ENCODE measurements at places on chromosomes 12 and 14.
A peak's percentile ranks its signal among the peaks of the same experiment; 100 is the strongest.

DNA sequence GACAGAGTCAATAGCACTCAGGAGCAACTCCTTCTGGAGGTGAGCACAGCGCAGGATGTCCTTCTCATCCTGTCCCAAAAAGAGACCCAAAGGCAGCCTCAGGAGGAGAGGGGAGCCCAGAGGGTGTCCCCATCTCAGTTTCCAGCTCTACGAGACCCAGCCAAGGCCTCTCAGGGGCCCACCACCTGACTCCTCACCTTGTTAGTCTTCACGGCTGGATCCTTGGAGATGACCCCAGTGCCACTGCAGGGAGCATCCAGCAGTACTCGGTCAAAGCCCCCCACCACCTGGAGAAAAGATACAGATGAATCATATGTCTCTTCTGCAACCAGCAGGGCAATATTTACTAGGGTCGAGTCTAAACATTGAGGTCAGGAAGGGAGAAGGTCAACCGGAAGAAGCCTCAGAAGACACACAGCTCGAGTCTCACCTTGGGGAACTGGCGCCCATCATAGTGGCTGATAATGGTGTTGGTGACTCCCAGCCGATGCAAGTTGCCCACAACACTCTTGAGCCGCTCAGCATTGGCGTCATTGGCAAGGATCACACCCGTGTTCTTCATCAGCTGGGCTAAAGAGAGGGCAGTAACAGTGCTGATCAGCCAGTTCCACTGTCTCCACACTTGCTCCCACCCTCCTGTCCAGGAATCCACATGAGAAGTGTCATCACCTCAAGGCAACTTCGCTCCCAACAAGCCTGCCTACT, 4.8 kb upstream of the IFFO1 start:
- no peak overlapping the region for H3K4me3 ChIP-seq
- no peak for DNase-seq
- H3K27me3 ChIP-seq = peaks cover 4% of the 10 kb centered on the region
- H3K36me3 ChIP-seq = peaks cover 35% of the 10 kb centered on the region
- H3K27ac ChIP-seq = no peak overlapping the region

- no peak overlapping the region for H3K27ac ChIP-seq
- DNase-seq = no peak
- peaks cover 8% of the 10 kb centered on the region for H3K4me1 ChIP-seq
- H3K4me3 ChIP-seq = no peak overlapping the region
- H3K27me3 ChIP-seq = peaks cover 2% of the 10 kb centered on the region
Measured at GRCh38 chr12:113837528-113838296, 128.4 kb downstream of the RBM19 start.

DNA sequence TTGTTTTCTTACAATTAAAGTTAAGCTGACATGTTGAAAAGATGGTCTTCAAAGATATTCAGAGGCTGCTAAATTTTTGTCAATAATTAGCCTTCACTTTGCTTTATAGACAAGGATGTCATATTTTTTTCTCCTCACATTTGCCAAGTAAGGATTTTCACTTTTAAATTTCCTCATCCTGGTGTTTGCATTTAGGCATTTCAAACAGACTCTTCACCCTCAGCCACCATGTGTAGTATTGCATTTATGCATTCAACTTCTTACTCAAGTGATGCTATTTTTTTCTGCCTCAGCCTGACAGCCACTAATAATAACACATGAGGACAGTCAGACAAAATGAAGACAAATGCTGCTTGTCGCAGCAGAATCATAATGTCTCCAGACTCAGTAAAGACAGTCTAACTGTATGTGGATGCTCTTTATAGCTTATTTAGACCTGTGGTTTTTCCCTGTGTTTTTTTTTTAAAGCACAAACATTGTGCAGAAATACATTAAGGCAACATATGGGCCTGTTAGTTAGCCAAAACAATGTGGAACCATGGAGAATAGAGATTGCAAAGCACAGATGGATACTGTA, 481.5 kb downstream of the NPAS3 start:
- H3K4me3 ChIP-seq = no peak overlapping the region
- H3K4me1 ChIP-seq = no peaks in the 10 kb centered on the region

DNA sequence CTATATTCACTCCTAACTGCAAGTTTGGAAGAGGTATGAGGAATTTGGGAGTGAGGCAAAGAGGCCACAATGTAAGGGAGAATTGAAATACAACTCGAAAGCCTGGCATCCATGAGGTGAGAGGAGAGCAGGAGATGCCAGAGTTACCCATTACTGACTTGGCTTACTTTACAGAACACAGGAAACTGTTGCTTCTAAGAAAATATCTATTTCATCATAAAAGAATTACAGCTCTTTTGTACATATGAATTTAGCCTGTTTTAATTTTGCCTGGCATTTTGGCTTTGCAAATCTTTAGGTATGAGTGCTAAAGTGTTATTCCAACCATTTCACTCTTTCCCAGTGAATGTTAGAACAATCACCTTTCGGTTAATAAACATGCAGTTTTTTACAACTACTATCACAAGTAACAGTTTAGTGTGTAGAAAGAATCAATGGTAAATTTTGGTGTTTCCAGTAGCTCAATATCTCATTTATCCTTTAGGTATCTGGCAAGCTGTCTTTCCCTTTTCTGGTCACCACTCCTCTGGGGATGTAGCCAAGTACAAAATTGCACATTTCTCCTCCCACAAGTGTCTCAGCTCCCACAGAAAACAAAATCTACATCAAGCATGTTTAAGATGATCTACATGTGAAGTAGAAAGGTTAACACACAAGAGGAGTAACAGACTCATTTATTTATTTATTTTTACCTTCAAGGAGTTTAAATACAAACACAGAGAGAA, 196.6 kb upstream of the DCN start:
- H3K4me3 ChIP-seq = no peak overlapping the region
- no peak for DNase-seq
- no peaks in the 10 kb centered on the region for H3K36me3 ChIP-seq
- peaks cover 15% of the 10 kb centered on the region for H3K4me1 ChIP-seq
- H3K27ac ChIP-seq = no peak overlapping the region
- H3K27me3 ChIP-seq = peaks cover 2% of the 10 kb centered on the region

DNA sequence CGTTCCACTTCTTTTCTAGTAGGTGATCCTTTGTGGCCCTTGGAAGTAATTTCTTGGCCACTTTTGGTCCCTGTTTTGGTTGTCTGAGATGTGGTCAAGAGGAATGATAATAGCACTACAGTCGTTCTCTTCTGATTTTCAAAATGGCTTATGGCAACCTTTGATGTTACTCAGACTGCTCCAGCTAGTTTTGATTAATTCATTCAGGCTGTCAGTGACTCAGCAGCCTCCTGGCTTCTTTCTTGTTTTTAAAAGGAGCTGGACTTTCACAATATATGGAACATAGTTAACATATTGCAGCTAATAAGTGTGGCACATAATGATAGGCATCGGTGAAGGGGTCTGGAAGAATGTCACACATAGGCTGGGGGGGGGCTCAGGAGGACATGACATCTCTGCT, 47.3 kb downstream of the WDR20 start:
- H3K4me3 ChIP-seq = peak overlapping the region; percentile 69
- H3K27ac ChIP-seq = peak overlapping the region; percentile 81
- no peaks in the 10 kb centered on the region for H3K27me3 ChIP-seq
- 0 out of 2 replicates have a peak, but pooled peaks cover 7% of the 10 kb centered on the region for H3K36me3 ChIP-seq
- H3K4me1 ChIP-seq = peaks cover 70% of the 10 kb centered on the region

DNA sequence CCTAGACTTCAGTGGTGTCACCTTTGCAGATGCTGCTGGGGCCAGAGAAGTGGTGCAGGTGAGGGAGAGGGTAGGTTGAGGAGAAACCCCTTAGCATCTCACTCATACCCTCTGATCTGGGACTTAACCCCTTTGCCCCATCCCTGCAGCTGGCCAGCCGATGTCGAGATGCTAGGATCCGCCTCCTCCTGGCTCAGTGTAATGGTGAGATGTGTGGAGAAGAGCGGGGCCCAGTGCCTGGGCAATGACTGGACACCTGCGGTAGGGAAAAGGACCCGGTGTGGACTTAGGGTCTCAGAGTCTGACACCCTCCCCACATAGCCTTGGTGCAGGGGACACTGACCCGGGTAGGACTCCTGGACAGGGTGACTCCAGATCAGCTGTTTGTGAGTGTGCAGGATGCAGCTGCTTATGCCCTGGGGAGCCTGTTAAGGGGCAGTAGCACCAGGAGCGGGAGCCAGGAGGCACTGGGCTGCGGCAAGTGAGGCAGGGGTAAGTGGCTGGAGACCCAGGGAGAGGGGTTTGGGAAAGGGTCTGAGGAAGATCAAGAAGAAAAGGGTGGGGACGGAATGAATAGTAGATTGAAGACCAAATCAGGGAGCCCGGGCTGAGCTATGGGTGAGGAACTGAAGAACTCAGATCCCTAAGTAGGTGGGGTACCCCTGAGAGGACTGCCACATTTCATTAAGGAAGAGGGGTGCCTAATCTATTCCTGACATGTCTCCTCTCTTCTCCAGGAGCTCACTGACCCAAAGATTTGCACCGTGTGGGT, 7.6 kb downstream of the B4GALNT1 start:
- no peak for DNase-seq
- H3K27ac ChIP-seq = no peak overlapping the region

GRCh38 chr12:1766110-1766509, 54.3 kb upstream of the LRTM2 start:
- no peak overlapping the region for H3K4me3 ChIP-seq
- H3K4me1 ChIP-seq = peaks cover 23% of the 10 kb centered on the region
- no peak overlapping the region for H3K27ac ChIP-seq
- no peaks in the 10 kb centered on the region for H3K36me3 ChIP-seq
- no peaks in the 10 kb centered on the region for H3K27me3 ChIP-seq
- no peak for DNase-seq

GRCh38 chr14:82328442-82328841, 794.8 kb upstream of the SEL1L start:
- no peaks in the 10 kb centered on the region for H3K4me1 ChIP-seq
- H3K27me3 ChIP-seq = no peaks in the 10 kb centered on the region
- no peak overlapping the region for H3K27ac ChIP-seq
- no peaks in the 10 kb centered on the region for H3K36me3 ChIP-seq
- H3K4me3 ChIP-seq = no peak overlapping the region

DNA sequence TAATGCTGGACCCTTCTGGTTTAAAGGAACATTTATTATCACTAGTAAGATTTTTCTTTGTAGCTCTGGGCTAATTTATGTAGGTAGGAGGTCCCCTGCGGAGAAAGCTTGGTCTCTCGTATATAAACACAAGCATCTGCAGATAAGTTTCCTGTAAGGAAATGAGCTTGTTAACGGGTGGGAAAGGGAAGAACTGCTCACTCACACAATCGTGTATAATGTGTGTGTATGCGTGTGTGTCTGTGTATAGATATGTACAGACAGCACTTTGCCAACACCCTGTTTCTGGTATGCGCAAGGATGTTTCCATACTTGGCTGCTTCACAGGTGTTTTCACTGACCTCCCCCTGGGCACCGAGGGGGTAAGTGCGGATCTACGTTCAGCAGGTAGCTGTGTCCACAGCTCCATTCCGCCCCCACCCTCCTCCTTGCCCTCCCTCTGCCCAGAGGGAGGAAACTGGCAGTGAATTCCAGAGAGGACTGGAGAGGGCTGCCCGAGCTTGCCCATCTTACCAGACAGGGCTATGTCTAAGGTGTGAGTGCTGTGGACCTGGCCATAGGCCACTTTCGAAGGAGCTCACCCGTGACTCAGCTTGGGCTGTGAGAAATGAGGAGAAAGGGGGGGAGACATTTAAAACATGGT, 65.2 kb downstream of the NINJ2 start:
- H3K4me1 ChIP-seq = no peaks in the 10 kb centered on the region
- H3K27ac ChIP-seq = no peak overlapping the region
- no peaks in the 10 kb centered on the region for H3K36me3 ChIP-seq
- H3K27me3 ChIP-seq = peaks cover 25% of the 10 kb centered on the region
- DNase-seq = no peak

- H3K36me3 ChIP-seq = no peaks in the 10 kb centered on the region
- H3K4me3 ChIP-seq = no peak overlapping the region
- peaks cover 61% of the 10 kb centered on the region for H3K4me1 ChIP-seq
- H3K27me3 ChIP-seq = peaks cover 7% of the 10 kb centered on the region
Measured at GRCh38 chr12:47950856-47951468, 12.4 kb upstream of the TMEM106C start.

GRCh38 chr14:65915125-65915524, 502.6 kb downstream of the FUT8 start:
- no peak overlapping the region for H3K27ac ChIP-seq
- H3K4me1 ChIP-seq = no peaks in the 10 kb centered on the region
- no peak for DNase-seq
- peaks cover 5% of the 10 kb centered on the region for H3K27me3 ChIP-seq
- H3K36me3 ChIP-seq = no peaks in the 10 kb centered on the region
- H3K4me3 ChIP-seq = no peak overlapping the region
